ENCODE measurements at places on chromosomes 1 and 21.

GRCh38 chr21:43645136-43645891 is 14.0 kb downstream of the HSF2BP start:
- DNase-seq, result peak; percentile 85

DNA sequence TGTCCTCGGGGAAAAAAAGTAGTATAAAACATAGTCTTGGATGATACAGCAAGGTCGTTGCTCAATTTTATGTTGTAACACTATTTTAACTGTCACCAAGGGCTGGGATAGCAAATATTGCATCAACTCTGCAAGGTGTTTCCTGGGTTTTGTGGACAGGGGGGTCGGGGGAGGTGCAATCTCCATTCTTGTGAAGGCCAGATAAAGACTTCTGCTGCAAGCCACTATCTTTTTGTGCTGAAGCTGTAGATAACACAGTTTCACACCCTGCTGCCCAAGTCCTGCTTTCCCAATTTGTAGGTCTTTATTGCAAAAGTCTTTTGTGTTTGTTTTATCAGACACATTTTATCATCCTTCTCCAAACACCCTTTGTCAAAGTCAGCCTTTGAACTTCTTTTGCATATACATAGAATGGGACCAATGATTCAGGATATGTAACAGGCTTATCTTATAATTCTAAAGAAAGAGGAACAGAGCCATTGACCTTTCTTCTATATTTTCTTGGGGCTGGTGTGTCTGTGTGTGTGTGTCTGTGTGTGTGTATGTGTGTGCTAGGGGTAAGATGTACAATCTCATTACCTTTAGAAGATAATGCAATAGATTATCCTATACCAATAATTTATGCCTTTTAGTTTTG is 140.6 kb downstream of the RUNX1 start:
- DNase-seq, result peak; percentile 62

DNA sequence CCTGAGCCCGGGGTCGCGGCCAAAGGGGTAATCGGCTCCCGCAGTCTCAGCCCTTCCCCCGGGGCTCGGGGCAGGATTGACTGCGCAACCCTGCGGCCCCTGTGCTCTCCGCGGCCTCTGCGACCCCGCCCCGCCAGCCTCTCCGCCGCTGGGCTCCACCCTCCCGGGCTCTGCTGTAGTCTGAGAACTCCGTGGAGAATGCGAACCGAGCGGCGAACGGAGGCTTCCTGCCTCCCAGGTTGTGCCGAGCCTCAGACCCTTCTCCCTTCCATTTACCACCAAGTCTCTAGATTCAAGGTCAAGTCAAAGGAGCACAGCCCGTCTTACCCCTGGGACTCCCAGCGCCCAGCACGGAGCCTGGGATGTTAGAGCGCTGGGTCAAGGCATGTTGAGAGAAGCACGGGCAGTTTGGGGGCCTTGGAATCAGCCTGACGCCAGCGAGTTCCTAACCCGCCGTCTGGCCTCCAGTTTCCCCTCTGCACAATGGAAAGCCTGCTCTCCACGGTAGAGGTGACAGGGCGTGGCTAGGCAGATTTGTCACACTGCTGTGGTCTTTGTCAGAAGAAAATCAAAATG is 3.0 kb downstream of the ATP2B4 start:
- DNase-seq, result peak; percentile 52

DNA sequence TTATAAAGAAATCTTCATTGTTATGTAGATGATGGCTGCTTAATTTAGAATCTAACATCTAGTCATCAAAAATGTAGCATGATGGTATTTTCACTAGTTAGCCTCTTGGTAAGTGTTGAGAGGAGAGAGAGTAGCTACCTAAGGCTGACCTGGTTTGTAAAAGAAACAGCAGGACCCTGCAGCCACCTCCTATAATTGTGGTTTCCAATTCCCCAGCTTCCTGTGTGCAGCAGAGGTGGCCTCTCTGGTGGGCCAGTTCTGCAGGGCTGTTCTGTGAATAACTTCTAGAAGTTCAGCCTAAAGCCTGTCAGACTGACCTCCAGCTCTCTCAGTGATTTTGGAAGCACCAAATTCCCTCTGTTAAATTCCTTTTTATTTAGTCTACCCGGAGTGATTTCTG is 246.4 kb upstream of the LRRC7 start:
- DNase-seq, result no peak

GRCh38 chr1:184806296-184806721 is 51.7 kb upstream of the EDEM3 start:
- peak; percentile 6 for DNase-seq

DNA sequence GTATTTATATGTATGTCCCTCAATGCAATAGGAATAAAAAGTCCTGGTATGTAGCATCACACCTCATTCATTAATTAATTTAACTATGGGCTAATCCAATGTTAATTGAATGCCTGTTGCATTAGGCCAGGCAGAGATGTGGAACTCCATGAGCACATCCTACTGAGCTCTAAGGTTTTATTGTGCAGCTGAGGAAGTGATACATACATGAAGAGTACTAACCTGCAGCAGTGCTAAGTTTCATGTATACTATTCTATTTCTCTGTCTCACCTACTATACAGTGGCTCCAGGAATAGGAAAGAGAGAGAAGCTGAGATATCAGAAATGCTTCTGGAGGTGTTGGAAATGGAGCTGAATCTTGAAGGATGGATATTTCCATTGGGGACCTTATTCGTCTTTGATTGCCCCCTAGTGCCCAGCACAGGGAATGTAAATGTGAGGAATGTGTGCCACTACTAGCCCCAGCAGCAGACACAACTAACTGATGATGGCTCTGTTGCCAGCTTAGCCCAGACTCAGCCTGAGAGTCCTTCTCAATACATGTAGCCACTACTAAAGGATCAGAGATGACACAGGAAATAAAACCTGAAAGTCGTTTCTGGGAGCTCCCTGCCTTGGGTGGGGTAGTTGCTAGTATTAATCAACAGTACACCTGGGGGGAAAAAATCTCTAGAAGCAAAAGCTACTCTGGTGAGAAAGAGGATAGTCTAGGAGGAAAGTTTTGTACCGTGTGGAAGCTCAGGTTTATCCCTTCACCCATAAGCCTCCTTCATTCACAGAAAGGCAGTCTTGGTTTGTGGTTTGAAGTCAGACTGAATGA is 173.3 kb upstream of the FOXD3 start:
- DNase-seq, result peak; percentile 51

DNA sequence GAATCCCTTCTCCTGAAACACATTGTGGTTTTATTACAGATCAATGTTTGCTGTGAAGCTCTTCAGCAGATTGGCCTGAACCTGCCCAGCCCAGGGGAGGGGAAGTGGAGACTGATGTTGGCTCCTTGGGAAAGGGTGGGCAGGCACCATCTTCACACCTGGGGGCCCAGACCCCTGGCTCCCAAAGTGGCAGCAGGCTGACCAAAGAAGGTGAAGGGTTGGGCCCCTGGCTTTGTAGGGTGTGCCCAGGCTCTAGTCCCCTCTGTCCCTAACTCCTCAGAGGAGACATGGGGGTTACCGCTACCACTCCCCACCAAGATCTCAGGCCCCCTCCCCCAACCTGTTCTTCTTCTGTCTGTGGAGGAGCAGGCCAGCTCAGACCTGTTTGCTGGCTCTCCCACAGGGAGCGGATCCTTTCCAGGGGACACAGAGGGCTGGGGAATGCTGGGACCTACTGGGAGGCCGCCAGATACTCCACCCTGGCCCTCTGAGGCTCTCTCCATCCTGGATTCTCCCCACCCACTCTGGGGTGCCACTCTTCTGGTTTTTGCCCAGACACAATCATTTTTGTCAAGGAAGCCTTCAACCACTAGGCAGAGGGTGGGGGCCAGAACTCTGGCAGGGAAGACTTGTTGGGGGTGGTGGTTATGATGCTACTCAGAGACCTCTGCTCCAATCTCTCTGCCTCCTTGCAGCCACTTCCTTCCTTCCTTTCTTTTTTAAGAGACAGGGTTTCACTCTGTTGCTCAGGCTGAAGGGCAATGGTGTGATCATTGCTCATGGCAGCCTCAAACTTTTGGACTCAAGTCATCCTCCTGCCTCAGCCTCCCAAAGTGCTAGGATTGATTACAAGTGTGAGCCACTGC is 5.0 kb upstream of the EFNA3 start:
- peak; percentile 41 for DNase-seq

DNA sequence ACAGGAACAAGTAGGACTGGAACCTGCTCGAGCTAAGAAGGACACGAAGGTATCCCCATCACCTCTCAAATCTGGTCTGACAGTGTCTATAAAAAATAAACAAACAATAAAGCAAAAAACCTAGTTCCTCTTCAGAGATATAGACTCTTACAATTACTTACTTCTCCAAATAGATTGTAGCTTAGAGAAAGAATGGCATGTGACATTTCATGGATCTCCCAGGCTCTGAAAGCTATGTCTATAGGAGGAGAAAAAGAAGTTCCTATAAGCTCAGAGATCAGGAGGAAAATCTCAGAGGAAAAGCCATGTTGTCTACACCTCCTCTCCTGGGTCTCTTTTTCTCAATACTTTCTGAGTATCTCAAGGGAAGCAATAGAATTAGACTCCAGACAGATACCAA is 12.3 kb upstream of the OR10J5 start:
- no peak for DNase-seq

- peak; percentile 87 for DNase-seq
These were observed 152.2 kb downstream of the CLEC20A start for GRCh38 chr1:178344513-178345091.

- DNase-seq, result no peak
These were observed 1133.1 kb downstream of the PLA2G4A start for GRCh38 chr1:187961895-187962294.

DNA sequence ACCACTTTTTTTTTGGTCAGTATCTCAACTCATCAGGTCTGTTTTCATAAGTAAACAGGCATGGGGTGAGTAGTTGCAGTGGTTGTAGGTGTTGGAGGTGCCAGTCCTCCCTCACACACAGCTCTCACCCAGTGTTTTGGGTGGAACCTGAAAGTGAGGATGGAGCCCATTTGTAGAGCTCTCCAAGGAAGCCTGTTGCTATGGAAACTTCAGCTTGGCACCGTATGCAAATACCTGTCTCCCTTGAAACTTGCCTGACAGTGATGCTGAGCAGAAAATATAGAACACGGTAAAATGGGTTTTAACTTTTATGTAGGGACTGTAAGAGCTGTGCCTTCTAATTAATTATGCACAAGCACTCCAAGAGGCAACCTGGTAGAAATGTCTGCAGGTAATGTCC is 214.1 kb downstream of the AJAP1 start:
- no peak for DNase-seq

DNA sequence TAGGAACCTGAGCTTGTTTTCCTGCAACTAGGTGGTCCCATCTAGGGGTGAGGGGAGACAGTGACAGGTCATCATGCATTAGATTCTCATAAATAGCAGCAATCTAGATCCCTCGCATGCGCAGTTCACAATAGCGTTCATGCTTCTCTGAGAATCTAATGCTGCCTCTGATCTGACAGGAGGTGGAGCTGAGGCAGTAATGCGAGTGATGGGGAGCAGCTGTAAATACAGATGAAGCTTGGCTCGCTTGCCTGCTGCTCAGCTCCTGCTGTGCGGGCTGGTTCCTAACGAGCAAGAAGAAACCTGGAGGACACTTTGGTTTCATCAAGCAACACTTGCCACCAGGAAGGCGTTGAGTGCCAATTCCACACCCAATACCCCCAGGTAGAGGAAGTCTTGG is 95.1 kb upstream of the OLIG2 start:
- no peak for DNase-seq

GRCh38 chr1:28684937-28685336 is 16.4 kb downstream of the GMEB1 start:
- DNase-seq, result no peak

DNA sequence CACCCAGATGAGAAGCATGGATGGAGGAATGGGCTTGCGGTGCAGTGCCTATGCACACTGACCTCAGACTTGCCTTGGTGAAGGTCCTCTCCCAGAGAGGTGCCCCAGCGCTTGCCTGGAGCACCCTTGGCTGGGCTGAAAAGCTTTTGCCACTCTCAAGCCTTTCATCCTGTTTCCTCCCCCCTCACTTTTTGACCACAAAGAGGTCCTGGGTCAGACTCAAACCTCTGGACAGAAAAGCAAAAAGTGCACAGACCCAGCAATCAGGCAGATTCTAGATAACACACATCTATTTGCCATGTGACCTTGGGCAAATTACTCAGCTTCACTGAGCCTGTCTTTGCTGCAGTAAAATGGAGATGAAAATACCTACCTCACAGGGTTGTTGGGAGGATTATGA is 7.3 kb downstream of the TMEM35B start:
- DNase-seq, result no peak

DNA sequence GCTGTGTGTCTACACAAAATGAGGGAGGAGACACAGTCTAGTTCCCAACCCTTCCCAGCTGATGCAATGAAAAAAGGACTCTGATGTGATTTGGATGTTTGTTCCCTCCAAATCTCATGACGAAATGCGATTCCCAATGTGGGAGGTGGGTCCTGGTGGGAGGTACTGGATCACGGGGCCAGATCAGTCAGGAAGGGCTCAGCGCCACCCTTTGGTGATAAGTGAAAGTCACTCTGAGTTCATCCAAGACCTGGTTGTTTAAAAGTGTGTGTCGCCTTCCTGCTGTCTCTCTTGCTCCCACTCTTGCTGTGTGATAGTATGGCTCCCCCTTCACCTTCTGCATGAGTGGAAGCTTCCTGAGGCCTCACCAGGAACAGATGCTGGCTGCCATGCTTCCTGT is 63.2 kb downstream of the GNG4 start:
- DNase-seq, result no peak

- DNase-seq, result peak; percentile 79
These were observed 7.5 kb downstream of the MDM4 start for GRCh38 chr1:204523605-204524215.

DNA sequence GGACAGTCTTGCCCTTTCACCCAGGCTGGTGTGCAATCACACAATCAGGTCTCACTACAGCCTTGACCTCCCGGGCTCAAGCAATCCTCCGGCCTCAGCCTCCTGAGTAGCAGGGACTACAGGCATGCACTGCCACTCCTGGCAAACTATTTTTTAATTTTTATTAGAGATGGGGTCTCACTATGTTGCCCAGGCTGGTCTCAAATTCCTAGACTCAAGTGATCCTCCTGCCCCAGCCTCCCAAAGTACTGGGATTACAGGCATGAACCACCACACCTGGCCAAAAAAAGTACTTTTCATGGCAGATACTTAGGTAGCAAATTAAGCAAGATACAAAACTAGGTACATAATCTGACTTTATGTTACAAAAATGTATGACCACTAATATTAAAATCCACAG is 8.3 kb downstream of the EIF4G3 start:
- no peak for DNase-seq

GRCh38 chr1:151828921-151829320 is 2.7 kb downstream of the RORC start:
- peak; percentile 60 for DNase-seq

Data from epithelial cell of esophagus (primary cell).